Activated CD4-positive, alpha-beta T cell treated with anti-CD3 and anti-CD28 coated beads for 1 hour (primary cell): ENCODE measurements at places on chromosomes 4 and X.
A peak's percentile ranks its signal among the peaks of the same experiment; 100 is the strongest.

GRCh38 chrX:27307546-27307945 lies 155.6 kb downstream of the PPP4R3C start:
- DNase-seq, result no peak

- no peak for DNase-seq
Measured at GRCh38 chr4:153248641-153249198, 44.5 kb downstream of the TRIM2 start.

- no peak for DNase-seq
Measured at GRCh38 chr4:37816719-37817118, 9.8 kb upstream of the PGM2 start.

DNA sequence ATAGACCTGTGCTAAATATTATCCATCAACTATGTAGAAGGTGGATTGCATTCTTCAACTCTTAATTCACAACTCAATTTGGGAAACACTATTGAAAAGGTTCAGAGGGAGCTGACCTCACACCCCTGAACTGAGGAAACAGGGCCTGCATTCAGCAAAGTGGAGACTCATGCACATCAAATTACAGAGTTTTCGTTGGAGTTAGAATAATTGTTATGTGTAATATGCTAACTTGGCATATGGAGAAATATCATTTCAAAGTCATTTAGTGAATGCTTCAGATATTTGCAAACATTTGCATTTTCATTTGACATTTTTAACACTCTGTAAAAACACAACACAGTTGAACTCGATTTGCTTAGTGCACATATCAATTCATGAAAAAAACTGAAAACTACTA lies 1102.8 kb upstream of the INTU start:
- no peak for DNase-seq

DNA sequence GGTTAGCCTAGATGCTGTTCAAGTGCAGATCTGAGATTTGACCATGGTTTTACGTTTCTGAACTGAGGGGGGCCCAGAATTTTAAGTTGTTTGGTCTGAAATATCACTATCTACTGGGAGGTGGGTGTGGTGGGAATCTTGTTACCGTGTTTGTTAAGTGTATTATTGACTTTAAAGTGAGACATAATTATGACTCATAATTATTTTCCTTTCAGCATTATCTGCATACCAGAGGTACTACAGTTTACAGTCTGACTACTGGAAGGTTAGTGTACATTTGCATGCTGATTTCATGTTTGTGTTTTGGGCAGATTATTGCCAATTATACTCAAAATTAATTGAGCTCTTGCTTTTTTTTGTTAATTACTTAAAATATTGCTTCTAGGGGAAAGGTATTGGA lies 101.5 kb downstream of the KDM6A start:
- DNase-seq, result no peak

DNA sequence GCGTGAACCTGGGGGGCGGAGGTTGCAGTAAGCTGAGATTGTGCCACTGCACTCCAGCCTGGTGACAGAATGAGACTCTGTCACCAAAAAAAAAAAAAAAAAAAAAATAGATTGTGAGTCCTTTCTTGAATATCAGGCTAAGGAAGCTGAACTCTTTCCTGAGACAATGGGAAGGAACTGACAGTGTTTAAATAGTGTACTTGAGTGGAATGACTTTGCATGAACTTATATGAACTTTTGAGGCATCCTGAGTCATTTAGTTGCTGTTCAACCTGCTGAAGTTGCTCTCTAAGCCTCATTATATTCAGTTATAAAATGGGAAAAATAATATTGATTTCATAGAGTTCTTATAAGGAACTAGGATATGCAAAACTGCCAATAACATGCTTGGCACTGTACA lies 79.3 kb upstream of the LIMCH1 start:
- DNase-seq, result no peak

DNA sequence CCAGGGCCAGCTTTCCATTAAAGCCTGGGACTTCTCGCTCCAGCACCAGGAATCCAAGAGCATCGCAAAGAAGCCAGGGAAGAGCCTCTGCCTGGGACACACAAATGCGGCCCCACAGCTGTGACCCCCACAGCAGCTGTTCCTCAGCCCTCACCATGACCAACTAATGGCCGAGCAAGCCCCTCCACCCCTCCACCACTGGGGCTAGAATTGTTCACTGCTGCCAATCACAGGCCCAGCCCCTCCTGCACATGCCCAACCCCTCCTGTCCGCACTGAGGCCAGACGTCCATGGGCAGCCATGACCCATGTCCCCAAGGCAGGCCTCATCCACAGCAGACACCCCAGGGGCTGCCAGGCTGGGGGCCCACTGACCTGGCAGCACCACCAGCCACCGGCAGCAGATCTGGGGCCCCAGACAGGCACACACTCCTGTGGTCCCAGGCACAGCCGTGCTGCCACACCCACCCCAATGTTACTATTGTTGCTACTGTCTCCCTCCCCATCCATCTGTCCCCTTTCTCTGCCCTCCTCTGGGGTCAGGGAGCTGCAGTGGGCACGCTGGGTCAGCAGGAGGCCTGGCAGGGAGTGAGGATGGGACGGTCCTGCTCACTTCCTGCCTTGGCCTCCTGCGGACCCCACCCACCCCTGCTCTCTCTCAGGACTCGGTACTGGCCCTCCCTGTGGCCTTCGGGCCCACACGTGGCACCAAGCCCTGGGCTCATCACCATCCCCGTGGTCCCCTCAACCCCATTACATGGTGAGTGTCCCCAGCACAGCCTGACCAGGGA lies 56.0 kb downstream of the ZFYVE28 start:
- no peak for DNase-seq

DNA sequence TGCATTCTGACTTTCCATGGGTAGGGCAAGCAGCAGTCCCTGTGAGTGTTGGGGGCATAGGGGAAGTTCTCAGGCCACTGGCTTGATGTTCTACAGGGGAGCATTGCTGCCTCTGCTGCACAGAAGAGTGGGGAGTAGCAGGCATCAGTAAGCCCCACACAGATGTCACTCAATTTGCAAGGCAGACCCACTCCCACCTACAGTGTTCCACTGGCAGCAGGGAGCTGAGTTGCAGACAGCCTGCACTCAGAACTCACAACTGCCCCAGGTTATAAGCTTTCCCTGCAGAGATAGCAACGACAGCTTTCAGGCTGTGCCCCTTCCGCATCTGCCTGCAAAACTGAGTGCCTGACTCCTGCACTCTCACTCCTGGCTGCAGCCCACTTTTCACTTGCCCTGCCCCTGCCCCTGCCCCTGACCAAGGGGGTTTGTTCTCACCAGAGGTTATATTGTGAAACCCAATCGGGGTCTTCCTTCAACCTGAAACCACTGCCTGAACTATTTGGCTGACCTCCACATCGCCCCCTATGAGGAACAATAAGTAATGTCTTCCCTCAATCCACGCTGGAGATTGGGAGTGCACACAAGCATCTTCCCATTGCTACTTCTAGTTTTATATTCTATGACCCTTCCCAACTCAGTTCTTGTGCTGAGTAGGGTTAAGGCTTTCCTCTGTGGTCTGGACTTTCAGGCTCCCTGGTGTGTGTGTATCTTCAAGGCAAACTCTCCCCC lies 227.4 kb upstream of the CXorf51B start:
- DNase-seq, result no peak

GRCh38 chr4:142124874-142125273 lies 488.5 kb downstream of the IL15 start:
- DNase-seq, result no peak

DNA sequence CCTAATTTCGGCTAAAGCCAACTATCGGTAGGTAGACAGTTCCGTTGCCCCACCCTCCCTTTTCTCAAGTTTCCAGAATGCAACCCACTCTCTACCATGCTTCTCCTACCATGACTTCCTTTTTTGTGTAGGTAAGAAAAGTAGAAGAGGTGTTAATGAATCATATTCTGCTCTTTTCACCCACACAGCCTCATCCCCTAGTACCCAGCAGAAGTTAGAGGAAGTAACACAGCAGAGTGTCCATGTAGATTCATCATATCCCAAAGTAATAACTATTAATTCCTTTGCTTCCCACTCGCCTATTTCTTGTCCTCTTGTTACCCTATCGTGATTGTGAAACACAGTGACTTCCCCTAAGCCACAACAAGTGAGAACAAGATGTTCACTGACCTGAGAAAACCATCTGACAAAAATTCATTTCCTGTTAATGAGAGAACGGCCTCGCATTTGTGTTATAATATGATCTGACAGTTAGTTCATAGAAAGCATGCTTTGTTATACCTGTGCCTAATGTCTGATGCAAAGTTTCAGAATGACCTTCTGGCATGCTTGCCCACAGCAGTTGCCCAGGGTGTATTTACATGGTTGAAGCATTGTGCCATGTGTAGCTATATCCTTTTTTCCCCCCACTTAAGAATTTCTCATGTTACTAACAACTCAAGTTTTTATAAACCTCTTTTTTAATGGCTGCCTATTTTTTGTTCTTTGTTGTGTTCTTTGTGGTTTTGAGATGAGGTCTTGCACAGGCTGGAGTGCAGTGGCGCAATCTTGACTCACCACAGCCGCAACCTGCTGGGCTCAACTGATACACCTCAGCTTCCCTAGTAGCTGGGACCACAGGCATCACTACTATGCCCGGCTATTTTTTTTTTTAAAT lies 185.6 kb downstream of the RAP1GDS1 start:
- peak; percentile 25 for DNase-seq

DNA sequence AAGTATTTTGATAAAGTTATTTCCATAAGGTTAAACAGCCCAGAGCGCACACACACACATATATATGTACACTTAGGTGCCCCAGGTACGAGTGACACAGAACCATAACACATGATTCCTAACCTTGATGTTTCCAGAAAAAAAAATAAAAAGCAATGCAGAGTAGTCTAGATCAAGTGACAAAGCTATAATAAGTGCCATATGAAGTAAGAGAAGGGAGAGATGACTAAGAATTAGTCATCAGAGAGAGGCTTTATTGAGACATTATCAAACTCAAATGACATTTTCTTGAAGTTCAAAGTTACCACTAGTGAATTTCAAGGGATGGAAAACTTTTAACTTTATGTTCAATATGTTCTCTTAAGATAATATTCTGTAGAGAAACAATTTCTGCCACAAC lies 215.0 kb downstream of the HTR2C start:
- DNase-seq, result no peak

DNA sequence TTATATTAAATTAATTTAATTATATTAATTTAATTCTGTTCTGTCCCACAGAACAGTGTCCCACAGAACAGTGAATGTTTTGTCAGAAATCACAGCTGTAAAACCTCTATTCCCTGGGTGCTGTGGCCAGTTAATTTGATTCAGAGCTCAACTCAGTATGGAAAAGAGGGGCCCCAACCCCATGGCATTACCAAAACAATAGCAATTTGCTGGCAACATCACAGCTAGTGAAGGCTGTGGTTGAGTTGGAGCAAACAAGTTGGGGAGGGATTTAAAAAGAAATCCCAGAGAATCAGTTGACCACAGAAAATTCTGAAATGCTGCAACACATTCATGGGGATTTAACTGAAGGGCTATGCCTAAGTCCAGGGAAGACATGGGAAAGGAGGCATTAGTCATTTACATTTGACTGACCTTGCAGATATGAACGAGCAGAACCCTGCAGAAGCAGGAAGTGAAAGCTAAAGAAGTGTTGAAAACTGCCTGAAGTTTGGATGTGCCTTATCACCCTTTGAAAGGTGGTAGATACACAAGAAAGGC lies 30.1 kb downstream of the PDHA2 start:
- no peak for DNase-seq

GRCh38 chr4:79798047-79798446 lies 275.0 kb downstream of the ANTXR2 start:
- no peak for DNase-seq

DNA sequence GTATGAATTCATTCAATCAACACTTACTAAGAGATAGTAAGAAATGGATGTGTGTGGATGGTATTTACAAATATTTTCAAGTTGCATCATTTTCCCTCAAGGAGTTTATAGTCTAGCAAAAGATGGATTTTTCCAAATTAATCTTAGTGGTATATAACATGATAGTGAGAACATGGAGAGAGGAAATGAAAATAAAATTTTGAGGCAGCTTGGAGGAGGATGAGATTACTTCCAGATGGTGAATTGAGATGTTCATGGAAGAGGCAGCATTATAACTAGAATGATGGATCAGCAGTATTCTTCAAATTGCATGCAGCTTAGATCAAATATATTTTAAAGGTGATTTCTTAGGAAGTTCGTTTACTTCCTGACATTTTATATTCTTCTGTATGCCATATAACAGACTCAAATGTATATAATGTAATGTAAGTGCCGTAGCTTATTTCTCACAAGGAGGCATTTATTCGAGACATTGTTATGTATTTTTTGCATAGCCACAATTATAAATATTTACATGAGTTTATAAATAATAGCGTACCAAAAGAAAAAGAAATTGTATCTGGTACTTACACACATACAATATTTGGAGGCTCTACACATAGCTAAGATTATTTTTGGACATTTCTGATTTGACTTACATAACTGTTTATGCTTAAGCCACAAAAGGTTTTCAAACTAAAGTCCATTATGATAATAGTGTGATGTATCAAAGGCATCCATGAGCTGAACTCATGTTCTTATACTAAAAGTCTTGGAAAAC lies 439.4 kb downstream of the SPRY1 start:
- no peak for DNase-seq

GRCh38 chr4:152394791-152395190 lies 141.1 kb downstream of the FBXW7 start:
- no peak for DNase-seq

GRCh38 chr4:158443731-158444130 lies 78.0 kb upstream of the RXFP1 start:
- no peak for DNase-seq

DNA sequence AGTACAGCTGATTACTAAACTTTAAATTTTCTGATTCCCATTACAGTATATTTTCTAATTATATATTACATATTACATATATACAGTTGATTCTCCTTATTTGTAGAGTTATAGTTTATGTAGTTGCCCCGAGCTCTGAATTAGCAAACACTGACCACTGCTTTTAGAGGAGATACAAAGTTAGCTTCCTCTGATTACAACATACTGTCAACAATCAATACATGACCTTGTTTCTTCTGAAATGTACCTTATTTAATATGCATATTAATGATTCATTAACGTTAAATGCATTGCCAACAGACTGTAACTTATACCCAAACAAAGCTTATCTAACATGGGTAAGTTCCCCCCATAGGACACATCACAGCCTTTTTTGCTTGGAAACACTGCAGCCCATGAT lies 81.5 kb downstream of the ATP10D start:
- no peak for DNase-seq

DNA sequence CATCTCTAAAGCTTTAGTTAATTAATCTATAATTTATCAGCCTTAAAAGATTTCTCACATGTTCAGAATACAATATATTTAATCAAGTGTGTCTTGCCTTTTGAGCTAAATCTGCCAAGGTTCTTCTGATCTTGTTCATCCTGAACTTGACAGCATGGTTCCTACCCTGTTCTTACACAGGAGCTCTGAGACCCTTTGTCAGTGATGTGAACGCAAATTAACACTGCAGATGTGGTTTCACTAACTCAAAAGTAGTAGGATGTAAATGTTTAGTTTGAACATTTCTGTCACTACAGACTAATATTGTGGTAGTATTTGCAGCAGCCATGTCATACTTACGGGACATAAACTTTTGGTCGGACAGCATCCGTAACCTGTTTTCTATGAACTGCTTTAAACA lies 59.4 kb downstream of the SMARCAD1 start:
- no peak for DNase-seq
